ENCODE measurements at places on chromosomes 3 and 15.
A peak's percentile ranks its signal among the peaks of the same experiment; 100 is the strongest.

DNA sequence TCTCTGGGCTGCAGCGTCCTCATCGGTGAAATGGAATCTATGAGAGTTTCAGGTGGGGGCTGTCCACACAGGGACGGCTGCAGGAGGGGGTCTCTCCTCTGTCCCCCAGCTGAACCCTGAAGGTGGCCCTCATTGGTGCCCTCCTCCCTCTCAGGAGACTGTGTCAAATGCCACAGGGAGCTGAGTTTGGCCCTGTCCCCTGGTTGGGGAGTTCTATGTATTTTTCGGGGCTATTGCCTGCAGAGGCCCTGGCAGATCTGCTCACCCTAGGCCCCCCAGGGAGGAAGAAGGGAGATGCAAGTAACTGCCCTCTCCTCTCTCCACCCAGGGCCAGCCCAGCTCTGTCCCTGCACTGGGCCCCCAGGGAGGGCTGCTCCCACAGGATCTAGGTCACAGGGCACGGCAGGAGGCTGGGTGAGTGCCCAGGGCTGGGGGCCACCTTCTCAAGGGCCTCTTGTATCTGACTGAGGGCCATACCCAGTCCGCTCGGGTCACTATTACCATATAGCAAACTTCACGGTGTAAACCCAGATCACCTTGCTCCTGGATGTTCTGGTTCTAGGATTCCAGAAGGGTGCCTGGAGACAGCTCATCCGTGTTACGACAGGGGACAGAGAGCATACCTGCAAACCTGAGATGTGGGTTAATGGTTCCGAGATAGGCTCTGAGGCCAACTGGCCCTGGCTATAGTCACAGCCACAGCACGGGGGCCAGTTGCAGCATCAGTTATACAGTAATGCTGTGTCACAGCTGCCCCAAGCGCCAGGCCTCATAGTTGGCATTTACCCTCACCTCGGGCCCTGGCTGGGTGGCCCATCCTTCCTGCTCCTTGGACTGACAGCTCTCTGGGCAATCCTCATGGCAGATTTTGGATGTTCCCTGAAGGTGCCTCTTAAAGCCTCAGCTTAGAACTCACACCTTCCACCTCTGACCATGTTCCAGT, 102.4 kb upstream of the PRR23E start:
- DNase-seq: no peak

DNA sequence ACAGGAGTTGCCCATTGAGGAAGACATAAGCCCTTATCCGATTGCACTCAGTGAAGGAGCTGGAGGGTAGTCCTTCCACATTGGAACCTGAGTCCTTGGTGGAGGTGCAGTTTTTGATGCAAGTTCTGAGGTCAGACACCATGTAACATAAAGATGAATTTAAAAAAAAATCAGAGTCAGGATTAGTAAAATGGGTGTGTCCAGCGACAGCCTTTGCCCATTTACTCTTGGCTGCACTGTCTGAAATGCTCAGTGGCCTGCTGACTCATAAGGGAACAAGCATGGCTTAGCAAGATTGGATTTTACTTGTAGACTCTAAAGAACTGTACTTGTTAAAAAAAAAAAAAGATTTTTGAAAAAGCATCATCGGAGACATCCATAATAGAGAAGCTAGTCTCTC, 241.1 kb upstream of the TOPAZ1 start:
- no peak for DNase-seq

- DNase-seq: no peak
These were observed 138.0 kb upstream of the RAD18 start for GRCh38 chr3:9101286-9101685.

DNA sequence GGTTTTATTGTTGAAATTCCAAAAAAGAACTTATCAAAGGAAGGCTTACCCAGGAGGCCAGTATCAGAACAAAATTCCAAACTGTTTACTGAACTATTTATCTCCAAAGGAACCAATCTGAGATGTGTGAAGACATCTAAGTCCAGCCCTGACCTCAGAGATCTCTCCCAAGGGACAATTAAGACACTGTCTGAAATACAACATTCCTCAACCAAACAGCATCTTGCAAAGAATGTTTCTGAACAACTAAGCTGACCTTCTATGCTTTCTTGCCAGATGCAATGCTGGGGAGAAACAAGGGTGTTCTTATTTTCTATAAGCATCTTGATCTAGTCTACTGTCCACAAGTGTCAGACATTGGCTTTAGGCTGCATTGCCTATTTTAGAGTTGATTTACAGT, 13.6 kb downstream of the PDZRN3 start:
- no peak for DNase-seq

DNA sequence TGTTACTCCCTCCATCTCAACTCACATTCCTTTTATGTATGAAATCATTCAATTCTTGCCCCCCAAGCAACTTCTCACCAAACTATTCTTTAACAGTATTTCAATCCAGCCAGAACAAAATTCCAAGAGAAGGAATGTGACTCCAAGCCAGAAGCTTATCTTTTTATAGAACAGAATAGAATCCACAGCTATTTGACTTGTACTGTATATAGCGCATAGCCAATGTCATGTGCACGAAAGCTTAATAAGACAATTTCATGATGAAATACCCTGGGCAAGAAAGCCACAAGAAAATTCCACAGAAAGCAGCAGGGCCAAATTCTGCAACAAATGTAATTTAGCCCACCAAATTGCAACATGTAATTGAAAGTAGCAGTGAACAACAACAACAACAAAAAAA, 127.6 kb upstream of the UBE2E2 start:
- DNase-seq: no peak

GRCh38 chr3:54784021-54784420, 143.8 kb downstream of the LRTM1 start:
- no peak for DNase-seq

DNA sequence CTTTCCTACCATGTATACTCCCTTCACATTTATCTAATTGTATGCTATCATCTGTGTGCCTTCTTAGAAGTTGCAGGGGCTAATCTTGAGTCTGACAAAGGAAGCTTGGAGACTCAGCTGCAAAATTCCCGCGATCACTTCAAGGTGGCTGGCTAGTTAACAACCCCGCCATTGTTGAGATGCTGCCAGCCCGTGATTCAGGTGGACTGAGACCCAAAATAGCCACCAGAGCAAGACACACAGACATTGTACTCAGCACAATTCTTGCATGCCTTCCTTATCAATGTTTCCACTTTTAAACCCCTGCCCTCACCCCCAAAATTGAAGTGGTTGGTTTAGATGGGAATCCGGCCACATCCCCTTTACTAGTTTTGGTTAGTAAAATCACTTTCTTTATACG, 225.8 kb upstream of the ZNF717 start:
- DNase-seq: no peak

DNA sequence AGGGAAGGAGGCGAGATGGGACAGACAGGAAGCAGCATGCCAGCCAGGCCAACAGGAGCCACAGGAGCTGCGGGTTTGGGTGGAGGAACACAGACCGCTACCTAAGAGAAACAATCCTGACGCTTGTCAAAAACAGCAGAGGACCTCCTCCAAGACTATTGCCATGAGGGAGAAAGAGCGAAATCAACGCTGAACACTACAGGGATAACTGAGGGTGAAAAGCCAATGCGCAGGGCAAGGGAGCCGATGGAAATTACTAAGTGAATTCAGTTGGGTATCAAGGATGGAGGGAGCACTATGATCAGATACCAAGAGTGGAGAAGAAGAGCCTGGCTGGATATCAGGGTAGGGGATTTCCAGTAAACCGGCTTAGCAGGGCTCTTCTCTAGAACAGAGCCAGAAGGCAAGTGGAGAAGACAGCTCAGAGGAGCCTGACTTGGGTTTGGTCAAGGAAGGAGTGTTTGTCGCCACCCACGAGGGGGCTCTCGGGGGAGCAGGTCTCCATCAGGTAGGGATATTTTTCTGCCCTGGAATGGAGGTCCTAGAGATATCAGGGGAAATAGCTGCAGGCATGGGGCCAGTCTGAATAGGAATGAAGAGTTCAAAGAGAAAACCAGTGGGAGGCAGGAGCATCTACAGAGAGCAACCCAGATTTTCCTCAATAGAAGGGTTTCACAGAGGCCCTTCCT, 48.4 kb downstream of the SLC41A3 start:
- DNase-seq: no peak

DNA sequence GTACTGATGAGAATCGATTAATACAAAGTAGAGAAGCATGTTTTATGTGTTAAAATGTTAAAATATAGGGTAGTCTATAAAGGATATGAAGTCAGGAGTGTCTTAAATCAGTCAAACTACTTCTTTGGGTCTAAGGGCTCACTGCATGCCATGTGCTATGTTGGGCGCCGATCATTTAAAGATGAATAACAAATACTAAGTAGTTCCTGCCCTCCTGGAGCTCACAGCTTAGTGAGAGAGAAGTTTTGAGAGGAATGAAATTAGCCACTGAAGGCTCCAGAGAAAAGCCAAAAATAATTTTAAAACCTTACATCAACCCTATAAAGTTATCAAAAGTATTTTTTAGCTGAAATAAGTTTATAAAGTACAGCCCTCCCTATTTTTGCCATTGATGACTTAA, 44.5 kb downstream of the BLM start:
- no peak for DNase-seq

- no peak for DNase-seq
These were observed 898 bp downstream of the FBLN2 start for GRCh38 chr3:13549623-13550422.

- DNase-seq: peak; percentile 1
These were observed 148.9 kb upstream of the GBE1 start for GRCh38 chr3:81910244-81910852.

GRCh38 chr15:27993996-27994780, 104.9 kb downstream of the OCA2 start:
- DNase-seq: no peak

DNA sequence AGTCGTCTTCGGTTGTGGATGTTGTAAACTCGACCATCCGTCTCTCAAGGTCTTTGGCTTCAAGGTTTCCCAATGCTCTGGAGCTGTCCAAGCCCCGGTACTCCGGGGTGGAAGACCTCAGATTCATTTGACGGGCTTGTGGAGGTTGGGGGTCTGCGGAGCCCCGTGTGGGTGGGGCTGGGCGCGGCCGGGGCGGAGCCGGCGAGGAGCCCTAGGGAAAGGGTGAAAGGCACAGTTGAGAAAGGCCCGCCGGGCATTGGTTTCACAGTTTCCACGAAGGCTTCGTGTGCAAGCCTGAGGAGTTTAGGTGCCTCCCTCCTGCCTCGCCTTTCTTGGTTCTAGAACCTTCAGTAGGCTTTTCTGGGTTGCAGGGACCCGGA, 360 bp upstream of the MGA start:
- no peak for DNase-seq

GRCh38 chr3:186002884-186003472, 65.2 kb upstream of the TRA2B start:
- no peak for DNase-seq

DNA sequence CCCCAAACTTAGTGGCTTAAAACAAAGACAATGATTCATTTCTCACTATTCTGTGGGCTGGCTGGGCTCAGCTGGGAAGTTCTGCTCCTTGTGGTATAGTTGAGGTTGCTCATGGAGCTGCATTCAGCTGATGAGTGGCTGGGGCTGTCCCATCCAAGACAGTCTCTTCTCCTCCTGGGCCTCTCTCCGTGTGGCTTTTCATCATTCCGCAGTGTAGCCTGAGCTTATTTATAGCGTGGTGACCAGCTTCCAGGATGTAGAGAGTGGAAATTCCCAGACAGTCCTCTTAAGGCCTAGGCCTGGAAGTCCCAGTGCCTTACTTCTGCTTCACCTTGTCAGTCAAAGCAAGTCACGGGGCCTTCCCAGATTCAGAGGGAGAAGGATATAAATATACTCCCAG, 136.7 kb upstream of the DAZL start:
- no peak for DNase-seq

Measured in Panc1 (cell line).